Activated CD4-positive, alpha-beta T cell treated with anti-CD3 and anti-CD28 coated beads for 36 hours (primary cell): ENCODE measurements at places on chromosomes 6 and 20.

DNA sequence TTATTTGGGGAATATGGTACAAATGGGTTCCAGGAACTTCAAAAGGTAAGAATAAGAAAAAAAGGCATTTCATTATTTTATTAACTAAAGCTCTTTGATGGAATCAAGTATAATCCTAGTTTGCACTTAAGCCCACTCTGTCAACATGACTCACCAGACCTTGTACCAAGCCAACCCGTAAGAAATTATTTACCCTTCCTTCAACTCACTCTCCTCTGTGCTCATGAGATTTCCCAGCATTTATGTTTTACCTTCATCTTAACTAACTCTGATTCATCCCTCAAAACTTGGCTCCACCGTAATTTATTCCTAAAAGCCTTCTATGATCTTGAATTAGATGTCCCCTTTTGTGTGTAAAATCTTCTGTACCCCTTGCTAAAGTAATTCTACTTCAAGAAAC is 308.7 kb downstream of the PKHD1 start:
- DNase-seq: no peak

GRCh38 chr6:41477572-41477971 is 68.6 kb upstream of the FOXP4 start:
- DNase-seq: no peak

GRCh38 chr6:48397887-48398286 is 286.9 kb upstream of the PTCHD4 start:
- DNase-seq: no peak

DNA sequence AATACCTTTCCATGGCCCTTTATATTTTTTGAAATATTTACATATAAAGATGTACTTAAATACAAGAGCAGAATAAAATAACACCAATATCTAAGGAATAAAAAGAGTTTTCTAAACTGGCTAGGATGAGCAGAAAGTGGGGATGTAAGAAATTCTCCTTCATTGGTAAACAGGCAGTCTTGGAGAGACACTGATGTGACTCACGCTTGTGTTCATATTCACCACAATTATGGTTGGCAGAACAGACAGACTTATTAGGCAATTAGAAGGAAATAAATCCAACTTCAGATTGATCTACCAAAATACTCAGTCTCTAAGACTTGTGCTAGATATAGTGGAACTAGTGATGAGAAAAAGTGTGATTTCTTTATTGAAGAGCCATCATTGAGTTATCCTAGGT is 463.7 kb downstream of the CDC5L start:
- DNase-seq: no peak

- DNase-seq: no peak
Observed at GRCh38 chr20:63140514-63141433, 75.2 kb downstream of the YTHDF1 start.

- DNase-seq: no peak
Observed at GRCh38 chr6:28349344-28349891, 329 bp upstream of the ZKSCAN3 start.

DNA sequence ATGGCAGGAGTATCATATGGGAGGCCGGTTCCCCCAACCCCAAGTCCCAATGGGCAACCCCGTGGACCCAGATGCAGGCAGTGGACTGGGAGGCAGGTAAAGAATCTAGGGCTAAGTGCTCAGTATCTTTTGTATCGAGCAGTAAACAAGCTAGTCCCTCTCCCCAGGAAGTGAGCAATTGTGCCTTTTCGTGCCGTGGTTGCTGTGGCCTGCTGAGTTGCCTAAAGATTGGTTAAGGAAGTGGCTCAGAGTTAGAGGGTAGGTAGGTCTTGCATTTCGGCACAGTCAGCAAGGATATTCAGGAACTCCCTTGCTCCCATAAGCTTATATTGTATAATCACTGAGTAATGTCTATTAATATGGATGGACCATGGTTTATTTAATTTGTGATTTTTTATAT is 1.3 kb upstream of the DNAH8 start:
- peak; percentile 78 for DNase-seq

- DNase-seq: no peak
Observed at GRCh38 chr20:37296371-37296770, 6.9 kb downstream of the MANBAL start.

DNA sequence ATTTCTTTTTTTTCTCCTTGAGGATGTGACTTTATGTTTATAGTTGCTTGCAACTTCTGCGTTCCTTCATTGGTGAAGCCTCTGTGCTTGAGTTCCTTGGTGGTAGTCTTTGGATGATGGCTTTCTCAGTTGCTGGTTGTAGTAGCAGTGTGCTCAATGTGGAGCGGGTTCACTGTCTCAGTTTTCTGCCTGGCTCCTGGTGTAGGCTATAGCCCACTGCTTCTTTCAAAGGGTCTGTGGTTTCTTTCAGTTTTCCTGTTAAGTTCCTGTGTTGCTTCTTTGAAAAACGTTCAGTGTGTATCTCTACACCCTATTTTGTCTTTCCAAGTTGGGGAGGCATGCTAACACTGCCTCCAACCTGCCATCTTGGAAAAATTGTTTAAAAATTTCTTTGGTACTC is 33.9 kb upstream of the ZBTB24 start:
- DNase-seq: no peak

GRCh38 chr20:40816039-40816352 is 127.0 kb upstream of the MAFB start:
- no peak for DNase-seq

DNA sequence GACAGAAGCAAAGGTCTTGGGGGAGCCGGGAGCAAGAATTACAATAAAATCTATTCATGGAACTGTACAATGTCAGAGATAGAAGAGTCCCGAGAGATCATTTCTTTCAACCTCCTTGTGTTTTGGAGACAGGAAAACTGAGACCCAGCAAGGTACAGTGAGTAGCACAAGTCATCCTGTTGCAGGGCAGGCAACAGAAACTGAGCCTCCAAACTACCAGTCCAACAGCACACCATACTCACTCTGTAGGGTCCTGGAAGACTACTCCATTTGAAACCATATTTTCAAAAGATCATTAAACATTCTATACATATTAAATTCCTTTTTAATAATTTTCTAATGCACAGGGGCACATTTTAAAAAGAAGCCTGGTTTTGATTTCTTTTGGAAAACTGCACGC is 14.4 kb downstream of the ATXN1 start:
- no peak for DNase-seq
